ENCODE measurements at places on chromosomes 16 and 17.
A peak's percentile ranks its signal among the peaks of the same experiment; 100 is the strongest.

- no peak for DNase-seq
Measured at GRCh38 chr16:67766291-67766690, 40.1 kb downstream of the RANBP10 start.

GRCh38 chr17:9291912-9292560 is 270.7 kb downstream of the NTN1 start:
- DNase-seq = peak; percentile 70

DNA sequence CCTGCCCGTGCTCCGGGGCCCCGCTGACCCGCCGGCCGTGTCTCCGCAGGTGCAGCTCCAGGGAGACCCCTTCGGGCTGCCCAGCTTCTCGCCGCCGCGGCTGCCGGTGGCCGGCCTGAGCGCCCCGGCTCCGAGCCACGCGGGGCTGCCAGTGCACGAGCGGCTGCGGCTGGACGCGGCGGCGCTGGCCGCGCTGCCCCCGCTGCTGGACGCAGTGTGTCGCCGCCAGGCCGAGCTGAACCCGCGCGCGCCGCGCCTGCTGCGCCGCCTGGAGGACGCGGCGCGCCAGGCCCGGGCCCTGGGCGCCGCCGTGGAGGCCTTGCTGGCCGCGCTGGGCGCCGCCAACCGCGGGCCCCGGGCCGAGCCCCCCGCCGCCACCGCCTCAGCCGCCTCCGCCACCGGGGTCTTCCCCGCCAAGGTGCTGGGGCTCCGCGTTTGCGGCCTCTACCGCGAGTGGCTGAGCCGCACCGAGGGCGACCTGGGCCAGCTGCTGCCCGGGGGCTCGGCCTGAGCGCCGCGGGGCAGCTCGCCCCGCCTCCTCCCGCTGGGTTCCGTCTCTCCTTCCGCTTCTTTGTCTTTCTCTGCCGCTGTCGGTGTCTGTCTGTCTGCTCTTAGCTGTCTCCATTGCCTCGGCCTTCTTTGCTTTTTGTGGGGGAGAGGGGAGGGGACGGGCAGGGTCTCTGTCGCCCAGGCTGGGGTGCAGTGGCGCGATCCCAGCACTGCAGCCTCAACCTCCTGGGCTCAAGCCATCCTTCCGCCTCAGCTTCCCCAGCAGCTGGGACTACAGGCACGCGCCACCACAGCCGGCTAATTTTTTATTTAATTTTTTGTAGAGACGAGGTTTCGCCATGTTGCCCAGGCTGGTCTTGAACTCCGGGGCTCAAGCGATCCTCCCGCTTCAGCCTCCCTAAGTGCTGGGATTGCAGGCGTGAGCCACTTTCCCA is 5.9 kb downstream of the CTF1 start:
- peak; percentile 90 for DNase-seq

GRCh38 chr17:64176556-64176955 is 46.6 kb upstream of the ERN1 start:
- DNase-seq = no peak

- DNase-seq = no peak
Measured at GRCh38 chr16:49793244-49793643, 62.7 kb downstream of the ZNF423 start.

Measured in hepatocyte (in vitro differentiated cells).